Uterus (tissue), 4 donors: ENCODE measurements at places on chromosomes 3 and 15. TPM values are rescaled to one million over a fixed set of nuclear protein-coding genes. Genes with fewer than 3 reads are reported as not detected.

The CYP1A1 gene
- 0.29 TPM for total RNA-seq

The OIP5 gene
- total RNA-seq: 11.0 TPM

The MKRN2OS gene
- total RNA-seq: not detected

The RTP3 gene
- not detected for total RNA-seq

The PP2D1 gene
- total RNA-seq: not detected

The LCTL gene
- total RNA-seq: not detected
